Activated gamma-delta T cell (primary cell): ENCODE measurements at places on chromosomes 11 and 22.

GRCh38 chr22:40030758-40031095 lies 36.0 kb downstream of the FAM83F start:
- no peak for DNase-seq

GRCh38 chr11:121932646-121933185 lies 183.3 kb downstream of the BLID start:
- DNase-seq: no peak

- DNase-seq: no peak
Measured at GRCh38 chr11:44556735-44557409, 8.6 kb upstream of the CD82 start.

- DNase-seq: no peak
Measured at GRCh38 chr11:130125638-130126037, 33.9 kb upstream of the ST14 start.

DNA sequence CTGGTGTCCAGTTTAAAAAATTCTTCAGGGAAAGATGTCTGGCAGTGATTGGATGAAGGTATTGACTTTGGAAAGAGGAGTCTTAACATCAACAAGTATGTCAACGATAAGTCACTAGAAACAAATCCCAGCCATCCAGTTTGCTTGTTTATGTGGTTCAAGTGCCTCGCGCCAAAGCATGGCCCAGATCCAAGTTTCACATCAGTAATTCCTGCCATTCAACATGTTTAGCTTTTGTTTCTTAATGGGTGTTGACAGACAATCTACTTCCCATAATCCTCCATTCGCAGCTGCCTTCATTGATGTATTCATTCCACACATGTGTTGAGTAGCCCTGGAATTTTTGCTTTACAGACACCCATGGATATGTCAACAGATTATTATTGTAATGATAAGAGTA lies 77.8 kb downstream of the UBASH3B start:
- no peak for DNase-seq

DNA sequence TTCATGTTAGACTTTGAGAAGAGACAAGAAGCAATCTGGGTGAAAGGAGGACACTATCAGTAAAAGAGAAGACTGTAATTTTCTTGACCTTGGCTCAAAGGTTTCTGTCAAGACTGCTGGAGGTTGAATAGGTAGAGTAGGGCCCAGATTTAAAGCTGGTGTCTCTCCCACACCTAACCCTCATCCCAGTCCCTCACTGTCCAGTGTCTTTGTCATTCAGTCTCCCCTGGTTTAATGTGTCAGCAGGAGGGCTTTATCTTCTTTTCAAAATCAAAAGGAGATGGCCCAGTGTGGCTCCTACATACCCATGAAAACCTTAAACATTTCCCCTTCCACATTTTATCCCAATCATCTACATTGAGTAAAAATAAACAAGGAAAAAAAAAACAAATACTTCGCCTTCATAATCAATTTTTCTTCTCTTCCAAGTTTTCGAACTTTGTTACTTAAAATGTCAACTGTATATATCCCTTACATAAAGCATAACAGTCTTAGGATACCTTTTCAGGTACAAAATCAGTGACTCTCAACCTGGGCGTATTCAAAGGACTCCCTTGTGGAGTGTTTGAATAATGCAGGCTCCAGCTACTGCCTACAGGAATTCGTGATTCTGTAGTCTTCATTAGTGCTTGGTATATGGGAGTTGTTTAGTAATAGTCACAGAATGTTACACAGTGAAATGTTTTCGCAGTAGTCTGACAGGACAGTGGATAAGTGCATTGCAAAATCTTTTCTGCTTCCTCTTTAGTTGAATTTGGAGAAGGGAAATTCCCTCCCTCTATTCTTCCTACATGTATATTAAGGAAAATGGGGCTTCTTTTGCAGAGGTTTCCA lies 87.2 kb downstream of the FAT3 start:
- DNase-seq: no peak

GRCh38 chr22:38104084-38104483 lies 6.4 kb downstream of the BAIAP2L2 start:
- DNase-seq: no peak

- no peak for DNase-seq
Measured at GRCh38 chr11:72719551-72719950, 32.7 kb downstream of the ARAP1 start.

DNA sequence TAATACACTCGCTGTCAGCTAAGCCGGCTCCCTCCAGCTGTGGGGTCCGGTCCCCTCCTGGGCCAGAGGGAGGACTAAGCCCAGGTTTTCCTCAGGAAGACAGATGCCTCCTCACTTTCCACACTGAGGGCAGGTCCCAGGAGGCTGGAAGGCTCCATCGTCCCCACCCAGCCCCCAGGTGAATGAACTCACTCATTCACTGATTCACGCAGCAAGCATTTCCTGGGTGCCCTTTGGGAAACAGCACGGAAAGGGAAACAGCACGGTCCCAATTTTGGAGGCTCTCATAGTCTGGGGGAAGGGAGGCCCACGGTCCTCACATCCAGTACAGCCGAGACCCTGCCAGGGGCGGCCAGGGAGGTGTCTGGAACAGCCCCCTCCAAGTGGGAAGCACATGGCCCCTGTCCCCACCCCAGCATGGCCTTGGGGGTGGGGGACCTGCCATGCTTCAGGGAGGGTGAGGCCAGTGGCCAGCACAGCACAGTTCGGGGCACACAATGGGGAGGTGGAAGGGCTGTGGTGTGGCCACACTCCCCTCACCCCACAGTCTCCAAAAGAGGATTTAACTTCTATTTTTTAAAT lies 9.3 kb upstream of the TH start:
- no peak for DNase-seq

GRCh38 chr22:32979606-32980005 lies 78.6 kb downstream of the SYN3 start:
- DNase-seq: no peak

DNA sequence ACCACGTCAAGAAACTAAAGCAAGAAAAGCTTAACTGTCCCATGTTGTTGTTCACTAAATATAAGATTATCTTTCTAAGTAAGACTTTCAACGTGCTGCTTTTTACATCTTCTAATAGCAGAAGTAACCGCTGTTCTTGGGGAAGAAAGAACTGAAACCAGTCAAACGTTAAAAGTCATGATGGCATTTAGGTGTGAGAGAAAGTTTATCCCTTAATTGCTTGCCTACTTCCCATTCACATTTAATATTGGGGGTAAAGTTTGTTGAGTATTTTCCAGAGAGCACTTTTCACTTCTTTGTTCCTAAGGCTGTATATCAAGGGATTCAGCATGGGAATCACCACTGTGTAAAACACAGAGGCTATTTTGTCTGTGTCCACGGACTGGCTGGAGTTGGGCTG lies 970 bp downstream of the OR5B21 start:
- DNase-seq: no peak

DNA sequence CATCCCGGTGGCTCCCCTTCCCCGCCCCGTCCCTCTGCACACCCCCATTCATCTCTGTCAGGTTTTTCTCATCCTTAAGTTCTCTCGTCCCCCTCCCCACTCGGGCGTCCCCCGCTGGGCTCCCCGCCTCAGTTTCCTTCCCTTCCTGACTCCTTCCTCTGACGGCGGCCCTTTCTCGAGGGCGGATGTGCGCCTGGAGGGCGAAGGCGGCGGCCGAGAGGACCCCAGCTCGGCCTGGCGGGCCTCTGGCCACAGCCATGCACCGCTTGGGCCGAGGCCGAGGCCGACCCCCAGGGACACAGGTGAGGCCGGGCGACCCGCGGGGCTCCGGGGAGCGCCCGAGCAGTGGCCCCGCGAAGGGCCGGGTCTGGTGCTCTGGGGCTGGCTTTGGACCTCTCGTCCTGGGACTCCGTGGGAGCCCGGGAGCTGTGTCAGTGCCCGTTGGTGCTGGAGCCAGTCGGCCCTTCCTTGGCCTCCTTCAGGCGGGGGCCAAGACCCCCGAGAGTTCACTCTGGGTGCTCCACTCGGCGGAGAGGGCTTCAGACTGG lies 2.9 kb downstream of the PHLDB1 start:
- no peak for DNase-seq

DNA sequence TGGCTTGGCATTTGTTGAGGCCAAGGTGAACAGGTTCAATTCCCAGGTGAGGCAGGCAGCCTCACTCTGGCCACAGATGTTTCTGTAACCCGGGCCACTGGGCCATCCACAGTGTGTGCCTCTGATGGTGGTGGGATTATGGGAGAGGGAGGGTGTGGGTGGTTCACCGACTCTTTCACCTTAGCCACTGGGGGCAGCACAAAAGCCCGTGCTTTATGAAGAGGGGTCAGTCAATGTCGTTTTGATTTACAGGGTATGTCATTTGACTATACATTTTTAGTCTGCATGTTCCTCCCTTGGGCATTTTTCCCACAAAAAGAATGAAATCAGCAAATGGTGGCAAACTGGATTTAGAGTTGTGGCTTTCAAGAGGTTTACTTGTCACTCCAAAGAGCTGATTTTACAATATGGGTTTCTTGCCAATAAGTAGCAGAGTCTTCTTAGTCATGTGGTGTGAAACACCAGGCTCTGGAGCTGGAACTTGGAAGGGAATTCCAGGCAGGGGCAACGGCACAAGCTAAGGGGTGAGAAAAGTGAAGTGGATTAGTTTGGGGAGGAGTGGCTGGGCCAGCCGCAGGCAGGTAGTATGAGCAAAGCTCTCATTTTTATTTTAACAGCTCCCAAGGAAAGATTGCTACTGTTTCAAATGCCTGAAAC lies 217.8 kb upstream of the ZBED5 start:
- DNase-seq: no peak

DNA sequence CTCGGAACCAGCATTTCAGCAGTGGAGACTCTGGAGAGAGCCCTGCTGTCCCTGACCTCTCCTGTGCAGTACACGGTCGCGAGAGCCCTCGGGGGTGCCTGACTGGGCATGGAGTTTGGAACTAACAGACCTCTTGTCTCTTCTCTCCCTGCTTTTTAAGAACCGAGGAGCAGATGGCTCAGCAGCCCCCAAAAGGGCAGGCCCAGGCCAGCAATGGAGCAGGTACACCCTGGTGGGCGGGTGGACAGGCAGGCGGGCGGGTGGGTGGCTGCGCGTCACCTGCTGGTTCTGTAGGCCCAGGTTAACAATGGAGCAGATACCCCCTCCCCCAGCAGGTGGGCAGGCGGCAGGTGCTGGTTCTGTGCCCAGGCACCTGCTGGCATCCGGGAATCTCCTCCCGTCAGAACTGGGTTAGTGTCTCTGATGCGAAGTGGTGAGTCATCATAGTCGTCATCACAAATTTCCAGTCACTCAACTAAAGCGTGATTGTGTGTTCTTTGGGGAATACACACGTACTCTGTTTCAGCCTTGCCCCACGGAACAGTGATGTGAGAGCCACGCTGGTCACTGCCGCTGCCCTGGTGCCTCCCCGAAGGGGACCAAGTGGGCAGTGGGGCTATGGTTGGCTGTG lies 41.1 kb downstream of the GRAMD4 start:
- DNase-seq: no peak

DNA sequence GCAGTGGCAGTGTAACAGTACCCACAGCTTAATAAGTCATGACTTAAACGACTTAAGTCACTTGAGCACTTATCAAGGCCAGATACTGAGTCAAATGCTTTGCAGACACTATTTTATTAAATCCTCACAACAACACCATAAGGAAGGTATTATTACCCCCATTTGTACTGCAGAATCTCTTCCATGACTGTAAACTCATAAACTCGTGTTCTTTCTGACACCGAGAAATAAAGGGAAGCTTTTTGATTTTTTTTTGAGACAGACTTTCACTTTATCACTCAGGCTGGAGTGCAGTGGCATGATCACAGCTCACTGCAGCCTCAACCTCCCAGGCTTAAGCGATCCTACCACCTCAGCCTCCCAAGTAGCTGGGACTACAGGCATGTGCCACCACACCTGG lies 103.8 kb downstream of the ABTB2 start:
- no peak for DNase-seq

DNA sequence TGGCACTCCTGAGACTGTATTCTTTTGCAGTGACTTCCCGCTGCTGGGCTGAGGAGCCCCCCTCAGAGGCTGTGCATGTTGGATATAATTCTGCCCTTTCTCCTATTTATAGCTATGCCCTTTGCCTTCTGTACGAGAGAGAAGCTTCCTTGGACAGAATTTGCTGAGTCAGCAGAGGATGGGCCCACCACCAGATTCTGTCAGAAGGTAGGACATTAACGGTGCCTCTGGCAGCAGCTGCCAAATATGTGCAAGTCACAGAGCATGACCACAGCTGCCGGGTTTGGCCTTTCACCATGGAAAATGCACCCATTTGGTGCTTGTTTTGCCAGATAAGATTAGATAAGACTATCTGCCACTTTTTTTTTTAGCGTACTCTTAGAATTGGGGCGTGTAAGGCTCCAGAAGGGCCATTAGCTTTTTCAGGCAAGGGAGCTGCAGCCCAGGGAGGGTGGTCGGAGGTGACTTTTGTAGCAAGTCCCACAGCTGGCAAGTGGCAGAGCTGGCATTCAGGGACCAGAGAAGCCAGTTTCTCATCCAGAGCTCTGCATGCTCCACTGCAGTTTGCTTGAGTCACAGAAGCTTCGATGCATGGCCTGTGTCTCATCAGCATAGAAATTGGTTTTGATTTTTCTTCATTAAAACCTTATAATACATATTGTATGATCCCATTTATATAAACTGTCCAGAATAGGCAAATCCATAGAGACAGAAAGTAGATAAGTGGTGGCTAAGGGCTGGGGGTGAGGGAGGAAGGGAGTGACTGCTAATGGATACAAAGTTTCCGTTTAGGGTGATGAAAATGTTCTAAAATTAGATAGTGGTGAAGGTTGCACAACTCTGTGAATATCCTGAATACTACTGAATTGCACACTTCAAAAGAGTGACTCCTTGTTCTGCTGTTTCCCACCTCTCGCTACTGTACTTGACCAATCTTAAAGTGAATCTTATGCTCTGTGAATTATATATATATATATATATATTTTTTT lies 15.8 kb downstream of the UPB1 start:
- DNase-seq: no peak

DNA sequence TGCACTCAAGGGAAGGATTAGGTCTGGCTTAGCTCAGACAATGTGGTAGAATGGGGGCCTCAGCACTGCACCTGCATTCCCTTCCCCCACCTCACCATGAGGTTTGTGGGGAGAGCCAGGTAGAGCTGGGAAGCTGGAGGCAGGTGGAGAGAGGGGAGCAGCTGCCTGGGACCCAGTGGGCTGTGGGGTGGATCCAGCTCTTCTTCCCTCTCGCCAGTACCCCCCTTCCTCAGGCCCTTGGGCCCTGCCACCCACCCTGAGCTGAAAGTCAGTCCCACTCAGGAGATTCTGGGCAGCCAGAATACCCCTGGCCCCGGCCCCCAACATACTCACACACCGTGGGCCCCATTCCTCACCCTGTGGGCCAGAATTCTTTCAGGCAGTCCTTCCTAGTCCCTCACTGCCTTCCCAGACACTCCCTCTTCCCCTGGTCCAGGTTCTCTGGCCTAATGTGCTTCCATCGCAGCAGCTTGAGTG lies 3.1 kb upstream of the POLD4 start:
- no peak for DNase-seq

- peak; percentile 84 for DNase-seq
Measured at GRCh38 chr11:64284962-64285884, at the start of gene GPR137. Gene GPR137 (plus strand): TSS chr11:64285848. CDS start chr11:64286525, 677 bp downstream.

DNA sequence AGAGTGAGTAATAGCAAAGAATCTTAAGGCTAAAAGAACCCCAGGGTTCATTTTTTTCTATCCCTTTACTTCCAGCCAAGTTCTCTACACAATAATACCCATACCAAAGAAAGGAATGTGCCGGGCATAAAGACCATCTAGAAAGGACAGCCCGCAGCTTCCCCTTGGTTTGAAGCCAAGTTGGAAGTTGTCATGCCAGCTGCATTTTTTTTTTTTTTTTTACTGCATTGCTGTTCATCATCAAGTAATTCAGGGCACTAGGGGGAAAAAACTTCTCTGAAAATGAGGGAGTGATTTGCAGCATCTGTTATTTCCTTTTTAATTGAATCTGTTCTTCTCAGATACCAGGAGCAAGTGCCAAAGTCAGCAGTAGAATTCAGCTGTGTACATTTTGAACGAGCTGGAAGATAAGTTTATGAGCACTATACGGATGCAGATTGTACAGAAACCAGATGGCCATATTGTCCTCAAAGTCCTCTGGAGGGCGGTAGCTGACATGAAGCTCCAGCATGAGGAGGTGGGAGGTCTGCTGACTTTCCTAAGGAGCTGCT lies 56.4 kb downstream of the UBASH3B start:
- DNase-seq: no peak
